Subcutaneous preadipocyte (primary cell): ENCODE measurements at places on chromosomes 3 and 15. TPM values are rescaled to one million over a fixed set of nuclear protein-coding genes. Genes with fewer than 3 reads are reported as not detected.

ADAMTS17 gene
- 0.20 and 0.73 TPM in 2 replicates for total RNA-seq

LOXL1 gene
- 84.8 and 93.0 TPM in 2 replicates for total RNA-seq

XCR1 gene
- total RNA-seq: not detected in 2 replicates

SLC22A14 gene
- 0.20 and 1.5 TPM in 2 replicates for total RNA-seq

ABHD14A gene
- 6.8 and 13.6 TPM in 2 replicates for total RNA-seq

RTP3 gene
- not detected in 2 replicates for total RNA-seq

MAP2K5 gene
- total RNA-seq: 8.4 and 9.2 TPM in 2 replicates

VPS13C gene
- total RNA-seq: 67.2 and 67.6 TPM in 2 replicates

GOLGA6L7 gene
- total RNA-seq: not detected in 2 replicates

ITPKA gene
- total RNA-seq: 1.1 and 3.1 TPM in 2 replicates

WDR93 gene
- under 0.01 TPM in 1 of 2 replicates, not detected in the other for total RNA-seq

C3orf22 gene
- total RNA-seq: not detected in 2 replicates

GOLGA8S gene
- total RNA-seq: not detected in 2 replicates

SPSB4 gene
- not detected in 2 replicates for total RNA-seq

ACTC1 gene
- total RNA-seq: not detected in 2 replicates

SCG5 gene
- total RNA-seq: 1.4 and 1.8 TPM in 2 replicates

SEMA3G gene
- total RNA-seq: 0.20 TPM in 1 of 2 replicates, not detected in the other

OR5K2 gene
- total RNA-seq: not detected in 2 replicates

MKRN3 gene
- total RNA-seq: 2.3 TPM in 1 of 2 replicates, not detected in the other

EPHB3 gene
- total RNA-seq: 1.4 and 1.8 TPM in 2 replicates

ARIH2 gene
- total RNA-seq: 51.1 and 68.0 TPM in 2 replicates

APOD gene
- total RNA-seq: 45.4 and 204 TPM in 2 replicates

ALS2CL gene
- total RNA-seq: 0.37 and 0.59 TPM in 2 replicates

RASA2 gene
- total RNA-seq: 8.8 and 12.5 TPM in 2 replicates

C3orf85 gene
- total RNA-seq: not detected in 2 replicates

NANOGP8 gene
- 0.39 and 0.73 TPM in 2 replicates for total RNA-seq

KCNH8 gene
- total RNA-seq: not detected in 2 replicates

RAF1 gene
- 80.1 and 89.5 TPM in 2 replicates for total RNA-seq

MORC1 gene
- not detected in 2 replicates for total RNA-seq

PP2D1 gene
- not detected in 2 replicates for total RNA-seq

BCL2A1 gene
- total RNA-seq: 0.20 and 1.1 TPM in 2 replicates

SLC6A1 gene
- not detected in 2 replicates for total RNA-seq

LDHAL6B gene
- total RNA-seq: not detected in 2 replicates

SLC9C1 gene
- total RNA-seq: under 0.01 TPM in 1 of 2 replicates, not detected in the other

CFAP100 gene
- total RNA-seq: not detected in 2 replicates

USP50 gene
- total RNA-seq: 0.39 TPM in 1 of 2 replicates, not detected in the other

ANKUB1 gene
- total RNA-seq: not detected in 2 replicates

CYP8B1 gene
- not detected in 2 replicates for total RNA-seq

CRYBG3 gene
- 16.2 and 22.3 TPM in 2 replicates for total RNA-seq

P2RY12 gene
- 0.37 TPM in 1 of 2 replicates, not detected in the other for total RNA-seq
